ENCODE measurements at places on chromosomes 1 and 21. TPM values are rescaled to one million over a fixed set of nuclear protein-coding genes. Genes with fewer than 3 reads are reported as not detected.

HSF2BP gene
- 1.1 TPM for total RNA-seq

DNA sequence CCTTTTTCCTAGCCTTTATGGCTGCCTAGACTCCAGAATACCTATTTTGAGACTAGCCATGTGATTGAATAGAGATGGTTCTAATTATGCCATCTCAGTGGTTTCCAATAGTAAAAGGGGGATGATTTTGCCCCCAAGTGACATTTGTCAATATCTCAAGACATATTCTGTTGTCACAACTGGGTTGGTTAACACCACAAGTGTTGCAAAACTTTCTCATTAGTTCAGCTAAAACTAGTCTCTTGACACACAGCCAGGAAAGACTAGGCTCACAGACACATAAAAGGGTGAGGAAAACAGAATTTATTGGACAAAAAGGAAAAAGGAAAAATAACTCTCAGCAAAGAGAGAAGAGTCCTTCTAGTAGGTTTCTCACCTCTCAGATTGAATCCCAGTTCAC lies 39.9 kb upstream of the GBP5 start:
- H3K27ac ChIP-seq: no peak overlapping the region
- H3K36me3 ChIP-seq: no peaks in the 10 kb centered on the region
- no peaks in the 10 kb centered on the region for H3K4me1 ChIP-seq
- H3K27me3 ChIP-seq: no peaks in the 10 kb centered on the region
- no peak for DNase-seq

- H3K27me3 ChIP-seq: peaks cover 17% of the 10 kb centered on the region
- DNase-seq: peak; percentile 99
- H3K36me3 ChIP-seq: no peaks in the 10 kb centered on the region
- peak overlapping the region; percentile 87 for H3K27ac ChIP-seq
- H3K4me3 ChIP-seq: peak overlapping the region; percentile 89
Observed at GRCh38 chr1:244048256-244049161, 2.6 kb upstream of the ZBTB18 start.

CD55 gene
- total RNA-seq: 9.0 TPM

Measured in neural progenitor cell (in vitro differentiated cells).